ENCODE measurements at places on chromosomes 6 and 20.

- peak; percentile 76 for DNase-seq
Observed at GRCh38 chr6:3157131-3157933, at the start of gene TUBB2A. TSS of gene TUBB2A (minus strand) at chr6:3157544. CDS start at chr6:3157463, 81 bp downstream.

DNA sequence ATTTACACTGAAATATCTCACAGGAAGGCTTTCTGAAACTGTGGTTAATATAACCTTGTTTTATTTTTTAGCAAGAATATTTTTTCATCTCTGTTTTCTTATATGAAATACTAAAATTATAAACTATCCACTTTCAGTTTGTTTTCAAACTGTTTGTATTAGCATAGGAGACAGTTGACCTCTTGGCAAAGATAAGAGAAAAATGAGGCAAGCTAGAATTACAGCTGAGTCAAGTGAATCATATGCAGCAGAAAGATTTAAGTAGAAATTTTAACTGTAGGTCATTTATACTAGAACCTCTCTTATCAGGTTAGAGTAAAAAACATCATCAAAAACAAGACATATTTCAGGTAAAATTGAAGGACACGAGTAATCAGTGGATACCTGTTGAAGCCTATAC, 792.6 kb downstream of the PHF3 start:
- DNase-seq, result no peak

DNA sequence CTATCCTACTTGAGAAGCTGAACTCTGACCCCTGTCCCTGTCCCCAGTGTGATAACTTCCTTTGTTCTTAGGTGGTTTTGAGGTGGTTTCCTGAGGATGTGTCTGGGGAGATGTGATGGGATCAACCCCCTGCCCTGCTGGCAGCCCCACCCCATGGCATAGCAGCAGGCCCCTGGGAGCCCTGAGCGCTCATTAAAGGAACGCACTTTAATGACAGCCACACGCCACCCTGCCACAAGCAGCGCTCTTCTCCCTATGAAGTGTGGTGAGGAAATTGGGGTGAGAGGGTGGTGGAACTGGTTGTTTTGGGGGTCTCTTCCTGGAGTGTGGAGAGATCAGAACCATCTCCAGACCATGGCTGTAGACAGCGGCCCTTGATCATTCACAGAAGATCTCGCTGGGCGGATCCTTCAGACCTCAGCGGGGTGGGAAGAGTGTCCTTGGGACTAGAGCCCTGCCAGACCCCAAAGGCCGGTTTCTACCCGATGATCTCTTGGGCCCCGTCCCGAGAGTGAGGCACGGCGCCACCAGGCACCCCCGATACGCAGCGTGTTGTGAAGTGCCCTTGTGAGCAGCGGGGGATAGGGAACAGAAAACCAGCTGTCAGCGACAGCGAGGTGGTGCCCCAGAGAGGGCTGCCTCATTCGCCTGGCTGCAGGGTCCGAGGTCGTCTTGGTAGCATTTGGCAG, 45.4 kb downstream of the SYNJ2 start:
- DNase-seq, result no peak

DNA sequence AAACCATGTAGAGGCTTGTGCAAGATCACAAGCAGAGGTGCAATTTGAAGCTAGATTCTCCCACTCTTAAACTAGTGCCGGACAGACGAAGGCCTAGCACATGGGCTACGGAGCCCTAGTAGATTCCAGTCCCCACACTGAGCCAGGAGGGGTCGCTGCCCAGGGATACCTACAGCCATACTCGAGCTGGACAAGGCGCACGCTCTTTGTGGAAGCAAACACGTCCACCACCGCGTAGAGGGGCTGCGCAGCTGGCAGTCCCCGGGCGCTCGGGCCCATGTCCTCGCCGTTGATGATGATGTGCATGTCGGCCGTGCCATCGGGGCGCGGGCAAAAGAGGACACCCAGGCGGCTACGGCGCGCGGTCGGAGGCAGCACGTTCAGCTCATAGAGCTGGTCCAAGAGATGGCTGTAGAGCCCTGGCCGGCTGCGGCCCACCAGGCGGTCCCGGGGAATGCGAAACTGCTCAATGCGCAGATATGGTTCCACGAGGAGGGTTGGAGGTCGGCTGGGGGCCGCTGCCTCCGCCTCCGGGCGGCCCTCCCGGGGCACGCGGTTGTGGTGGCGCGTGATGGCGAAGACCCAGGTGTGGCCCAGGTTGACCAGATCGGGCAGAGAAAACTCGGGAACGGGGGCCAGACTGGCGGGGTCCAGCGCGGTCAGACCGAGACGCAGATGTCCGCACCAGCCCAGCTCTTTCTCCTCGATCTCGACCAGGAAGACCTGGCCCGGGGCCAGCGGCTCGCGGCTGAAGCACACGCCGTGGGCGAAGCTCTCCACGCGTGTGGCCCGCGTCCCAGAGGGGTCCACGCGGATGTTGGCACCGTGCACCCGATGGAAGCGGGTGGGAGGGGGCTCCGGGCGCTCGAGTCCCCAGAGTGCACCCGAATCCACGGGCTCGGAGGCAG, 677 bp downstream of the NEURL2 start:
- peak; percentile 79 for DNase-seq

- DNase-seq, result peak; percentile 97
Observed at GRCh38 chr20:40991181-40991889, 37.3 kb upstream of the TOP1 start.

- DNase-seq, result no peak
Observed at GRCh38 chr20:43529051-43529450, 21.6 kb downstream of the L3MBTL1 start.

DNA sequence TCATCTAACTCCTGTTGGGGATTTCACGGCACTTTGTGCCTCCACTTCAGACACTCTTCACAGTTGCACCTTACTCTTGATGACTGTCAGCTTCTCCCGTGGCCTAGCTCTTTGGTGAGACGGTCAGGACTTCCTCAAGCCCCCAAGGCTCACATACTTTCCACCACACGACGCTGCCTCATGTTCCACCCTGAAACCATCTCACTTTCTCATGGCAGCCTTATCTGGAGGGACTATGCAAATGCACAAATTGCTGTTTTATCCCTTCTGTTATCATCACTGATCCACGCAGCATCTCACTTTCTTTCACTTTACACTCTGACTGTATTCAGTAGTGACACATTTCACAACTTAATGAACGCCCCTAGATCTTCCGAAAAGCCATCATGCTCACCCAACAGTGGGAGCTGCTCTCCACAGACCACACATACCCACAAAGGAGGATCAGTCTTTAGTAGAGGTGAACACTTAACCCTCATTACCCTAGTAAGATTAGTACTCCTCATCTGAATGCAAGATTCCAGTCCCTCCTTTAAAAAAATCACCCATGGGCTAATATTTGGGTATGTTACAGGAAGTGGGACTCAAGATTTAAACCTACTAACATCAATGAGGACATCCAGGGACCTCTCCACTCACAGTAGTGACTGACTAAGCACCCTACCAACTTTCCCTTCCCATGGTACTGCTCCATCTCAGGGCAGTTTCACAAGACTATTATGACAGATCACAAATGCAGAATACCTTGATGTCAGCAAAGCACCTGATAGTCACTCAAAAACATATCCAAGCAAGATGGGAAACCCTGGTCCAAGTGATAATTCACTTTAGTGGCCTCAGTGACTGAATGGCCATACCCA, 35.4 kb downstream of the FYN start:
- no peak for DNase-seq

GRCh38 chr6:154202339-154202738, 154.3 kb downstream of the IPCEF1 start:
- DNase-seq, result no peak

- no peak for DNase-seq
Observed at GRCh38 chr6:13586603-13587542, 12.5 kb downstream of the SIRT5 start.

- peak; percentile 4 for DNase-seq
Observed at GRCh38 chr6:50962213-50962759, 143.6 kb downstream of the TFAP2B start.

- DNase-seq, result no peak
Observed at GRCh38 chr20:6157345-6157744, 34.5 kb upstream of the FERMT1 start.

DNA sequence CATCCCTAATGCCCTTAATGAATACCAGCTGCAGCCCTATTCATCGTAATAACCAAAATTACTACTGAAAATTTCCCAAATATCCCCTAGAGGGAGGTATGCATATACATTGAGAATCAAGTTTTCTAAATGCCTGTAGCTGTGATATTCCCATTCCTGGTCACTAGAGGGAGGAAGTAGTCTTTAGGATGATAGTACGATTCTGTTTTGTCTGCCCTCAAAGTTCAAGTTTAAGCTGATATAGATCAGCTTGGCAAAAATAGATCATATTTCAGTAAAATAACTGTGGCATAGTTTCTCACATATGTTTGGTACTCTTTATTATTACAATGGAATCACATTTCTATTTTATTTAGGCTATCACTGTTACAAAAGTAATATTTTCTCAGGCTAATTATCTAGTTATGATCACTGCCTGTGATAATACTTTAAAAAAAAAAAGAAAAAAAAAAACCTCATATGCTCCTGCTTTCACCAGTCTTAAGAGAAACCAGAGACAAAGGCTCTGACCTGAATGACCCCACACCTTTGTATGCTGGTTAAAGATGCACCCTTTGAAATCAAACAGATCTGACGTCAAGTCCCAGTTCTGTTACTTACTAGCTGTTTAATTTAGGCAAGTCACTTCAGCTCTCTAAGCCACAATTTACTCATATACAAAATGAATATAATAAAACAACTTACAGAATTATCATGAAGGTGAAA, 11.0 kb downstream of the TSPYL1 start:
- DNase-seq, result peak; percentile 57

GRCh38 chr6:80003826-80004172, 650 bp upstream of the TTK start:
- DNase-seq, result no peak

- no peak for DNase-seq
Observed at GRCh38 chr6:157104803-157105202, 218.5 kb downstream of the TMEM242 start.

GRCh38 chr6:146847426-146847825, 248.7 kb downstream of the ADGB start:
- DNase-seq, result no peak

DNA sequence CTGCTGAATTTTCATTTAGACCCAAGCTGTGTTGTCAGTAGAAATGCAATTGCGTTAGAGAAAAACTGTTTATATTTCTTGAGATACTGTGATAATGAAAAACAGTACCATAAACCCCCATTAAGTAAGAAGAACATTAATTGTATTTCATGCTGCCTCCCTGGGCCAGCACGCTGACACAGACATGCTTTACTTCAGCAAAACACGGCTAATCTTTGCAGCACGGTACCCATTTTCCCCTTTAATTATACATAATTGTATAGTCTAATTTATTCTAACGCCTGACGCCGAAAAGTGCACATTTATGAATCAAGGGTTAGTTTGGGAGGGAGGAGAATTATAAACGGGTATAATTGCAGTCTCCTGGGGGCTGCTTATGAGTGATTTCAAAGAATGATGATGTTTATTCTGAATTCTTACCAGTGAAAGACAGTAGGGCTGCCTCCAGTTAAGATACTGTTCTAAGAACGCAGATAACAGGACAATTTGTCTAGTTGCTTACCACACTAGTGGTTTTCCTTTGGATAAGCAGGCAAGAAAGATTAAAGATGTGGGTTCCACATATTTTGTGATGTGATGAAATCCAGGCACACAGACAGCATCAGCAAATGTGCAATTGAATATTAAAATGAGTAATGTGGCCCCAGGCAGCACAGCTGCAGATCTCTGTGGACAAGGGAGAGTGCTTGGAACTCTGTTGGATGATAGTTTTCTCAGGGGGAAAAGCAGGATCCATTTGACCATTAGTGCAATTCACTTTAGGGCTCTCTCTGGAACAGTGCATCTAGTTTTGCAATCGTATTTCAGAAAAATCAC, 4.7 kb upstream of the SULF2 start:
- no peak for DNase-seq

DNA sequence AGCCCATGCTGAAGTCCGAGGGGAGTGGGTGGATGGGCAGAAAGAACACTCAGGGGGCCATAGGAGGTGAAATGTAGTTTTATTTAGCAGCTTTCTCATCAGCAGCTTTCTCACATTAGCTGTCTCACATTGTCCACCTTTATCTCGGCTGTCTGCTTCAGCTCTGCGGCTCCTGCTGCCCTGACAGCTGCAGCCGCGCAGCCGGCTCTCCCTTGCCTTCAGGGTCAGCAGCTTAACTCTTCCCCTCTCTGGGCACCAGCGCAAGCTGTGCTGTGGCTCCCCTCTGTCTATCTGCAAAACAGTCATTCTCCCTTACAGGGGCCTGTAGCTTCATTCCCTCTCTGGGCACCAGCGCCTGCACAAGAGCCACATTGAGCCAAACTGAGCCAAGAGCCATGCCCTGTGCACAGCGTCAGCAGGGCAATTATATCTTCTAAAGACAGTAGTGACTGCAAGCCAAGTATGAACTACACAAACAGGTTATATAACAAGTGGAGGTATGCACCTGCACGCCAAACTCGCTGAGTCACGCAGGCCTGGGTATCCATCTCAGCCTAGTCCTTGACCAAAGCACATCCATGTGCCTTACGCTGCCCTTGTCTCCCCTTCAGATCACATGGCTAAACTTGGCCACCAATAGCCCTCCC, 198.8 kb downstream of the EYA2 start:
- DNase-seq, result no peak

GRCh38 chr6:89518352-89519055, 85.6 kb downstream of the ANKRD6 start:
- DNase-seq, result no peak

GRCh38 chr6:28794175-28795002, 129.4 kb downstream of the TRIM27 start:
- no peak for DNase-seq

- peak; percentile 31 for DNase-seq
Observed at GRCh38 chr6:154161689-154162088, 122.6 kb downstream of the OPRM1 start.

DNA sequence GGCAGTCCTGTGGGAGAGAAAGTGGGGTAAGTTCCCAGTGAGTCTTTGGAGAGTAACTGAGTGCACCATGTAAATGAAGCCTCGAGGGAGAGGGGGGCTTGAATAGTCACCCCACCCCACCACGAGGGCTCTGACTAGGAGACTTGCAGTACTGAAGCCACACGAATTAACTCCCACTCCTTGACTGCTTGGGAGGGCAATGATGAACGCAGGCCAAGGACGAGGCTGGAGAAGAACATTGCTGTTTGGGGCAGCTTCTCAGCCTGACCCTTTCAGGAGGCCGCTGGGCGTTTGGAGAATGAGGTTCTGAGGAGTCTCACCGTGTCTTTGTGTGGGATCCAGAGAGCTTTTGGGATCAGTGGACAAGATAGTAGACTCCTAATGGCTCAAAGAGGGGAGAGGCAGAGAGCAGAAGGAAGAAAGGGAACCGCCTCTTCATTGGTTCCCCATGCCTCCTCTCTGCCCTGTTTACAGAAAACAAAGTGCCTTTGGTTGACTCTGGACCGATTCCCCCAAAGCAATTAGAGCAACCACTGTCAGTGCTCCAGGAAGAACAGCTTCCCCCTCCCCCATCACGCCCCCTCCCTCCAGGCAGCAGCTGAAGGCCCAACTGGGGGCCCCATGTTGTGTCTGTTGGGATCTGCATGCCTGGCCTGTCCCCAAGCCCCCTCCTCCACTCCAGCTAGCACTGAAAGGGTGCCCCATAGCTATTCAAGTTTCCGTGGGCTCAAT, 41.7 kb upstream of the CDKN1A start:
- no peak for DNase-seq
